ENCODE measurements at places on chromosomes 6 and 20.

GRCh38 chr20:47453167-47453782, 48.4 kb upstream of the NCOA3 start:
- DNase-seq: no peak

GRCh38 chr20:38551056-38551626, 29.9 kb upstream of the ADIG start:
- no peak for DNase-seq

GRCh38 chr6:34149831-34150400, 4.0 kb upstream of the GRM4 start:
- no peak for DNase-seq

- DNase-seq: no peak
These were observed 81.2 kb downstream of the ASXL1 start for GRCh38 chr20:32439132-32439829.

GRCh38 chr6:147954938-147955337, 387.7 kb upstream of the SASH1 start:
- DNase-seq: no peak

DNA sequence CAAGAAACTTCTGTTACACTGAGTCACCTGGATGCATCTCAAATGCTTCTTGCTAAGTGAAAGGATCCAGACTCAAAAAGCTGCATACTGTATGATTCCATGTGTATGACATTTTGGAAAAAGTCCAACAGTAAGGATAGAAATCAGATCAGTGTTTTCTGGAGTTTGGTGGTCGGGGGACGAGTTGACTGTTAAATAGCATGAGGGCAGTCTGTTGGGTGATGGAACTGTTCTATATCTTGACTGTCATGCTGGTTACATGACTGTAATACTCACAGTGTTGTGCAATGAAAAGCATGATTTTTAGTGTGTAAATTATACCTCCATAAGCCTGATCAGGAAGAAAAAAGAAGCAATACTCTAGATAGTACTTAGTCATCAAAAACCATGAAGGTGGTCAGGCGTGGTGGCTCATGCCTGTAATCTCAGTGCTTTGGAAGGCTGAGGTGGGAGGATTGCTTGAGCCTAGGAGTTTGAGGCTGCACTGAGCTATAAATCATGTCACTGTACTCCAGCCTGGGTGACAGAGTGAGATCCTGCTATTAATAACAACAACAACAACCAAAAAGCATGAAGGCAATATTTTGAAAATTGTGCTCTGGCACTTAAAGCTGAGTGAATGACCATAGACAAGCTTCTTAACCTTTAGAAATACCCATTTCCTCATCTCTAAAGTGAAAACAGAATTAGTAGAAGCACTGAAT, 30.5 kb upstream of the SASH1 start:
- no peak for DNase-seq

DNA sequence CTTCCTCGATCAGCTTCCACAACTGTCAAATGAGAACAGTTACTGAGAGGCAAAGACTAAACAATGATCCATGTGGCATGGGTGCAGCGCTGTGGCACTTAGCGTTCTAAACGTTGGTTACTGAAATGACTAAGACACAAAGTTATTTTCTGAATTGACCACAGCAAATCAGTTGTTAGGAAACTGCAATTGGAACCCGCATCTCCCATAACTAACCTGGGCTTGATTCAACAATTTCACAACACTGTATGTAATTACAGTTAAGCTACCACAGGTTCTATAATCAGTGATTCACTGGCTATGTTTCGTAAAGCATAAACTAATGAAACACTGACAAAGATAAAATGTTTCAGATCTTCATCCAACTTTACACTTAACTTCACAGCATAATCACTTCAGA, 12.5 kb downstream of the WDR27 start:
- DNase-seq: no peak

GRCh38 chr6:137536104-137536773, 42.0 kb upstream of the OLIG3 start:
- DNase-seq: no peak

- no peak for DNase-seq
These were observed 47.7 kb downstream of the FYN start for GRCh38 chr6:111825439-111826086.

DNA sequence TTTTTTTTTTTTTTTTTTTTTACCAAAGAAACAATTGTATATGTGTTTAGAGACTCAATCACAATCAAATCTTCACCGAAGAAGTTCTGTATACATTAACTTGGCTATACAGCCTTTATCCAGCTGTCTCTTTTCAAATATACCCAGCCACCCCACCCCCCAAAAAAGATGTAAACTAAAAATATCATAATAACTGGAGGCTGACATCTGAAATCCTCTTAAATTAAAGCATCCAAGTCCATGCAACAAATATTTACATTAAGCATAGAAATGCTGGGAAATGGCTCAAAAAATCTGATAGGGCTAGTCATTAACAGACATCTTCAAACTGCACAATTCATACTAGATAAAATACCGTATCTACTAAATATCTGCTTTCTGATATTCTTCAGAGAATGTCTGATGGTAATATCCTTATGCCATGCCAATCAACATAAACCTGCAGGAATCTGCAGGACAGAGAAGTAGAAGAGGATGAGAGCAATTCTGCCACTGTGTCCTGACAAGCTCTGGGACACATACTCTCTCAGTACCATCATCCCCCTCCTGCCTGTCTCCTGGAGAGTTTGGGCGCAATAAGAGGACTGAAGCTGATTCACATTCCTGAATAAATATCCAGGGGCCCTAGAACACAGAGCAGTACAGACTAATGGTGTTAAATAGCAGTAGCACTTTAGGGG, 152.4 kb downstream of the KIF6 start:
- DNase-seq: no peak

- peak; percentile 8 for DNase-seq
These were observed at the start of gene STXBP5 for GRCh38 chr6:147204060-147204785. Gene STXBP5 (plus strand): TSS chr6:147204417. CDS start chr6:147204533, 116 bp downstream.

DNA sequence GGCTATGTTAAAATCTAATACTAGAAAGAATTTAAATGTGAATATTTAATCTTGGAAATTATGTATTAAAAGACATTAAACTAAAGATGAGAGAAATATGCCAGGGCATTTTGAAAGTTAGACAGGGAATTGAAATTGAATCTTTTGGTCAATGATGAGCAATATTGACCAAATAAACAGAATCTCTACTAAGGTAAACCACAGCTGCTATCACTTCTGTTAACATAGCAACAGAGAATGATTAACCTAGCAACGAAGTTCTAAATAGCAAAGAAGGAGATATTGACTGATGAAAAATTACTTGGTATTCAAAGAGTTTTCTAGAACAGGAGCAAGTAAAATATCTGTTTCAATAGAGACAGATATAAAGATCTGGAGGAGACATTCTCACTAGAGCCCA, 45.2 kb upstream of the RSPO3 start:
- DNase-seq: no peak

- DNase-seq: no peak
These were observed 162.0 kb upstream of the STMND1 start for GRCh38 chr6:16939839-16940238.

GRCh38 chr6:81718126-81718525, 34.4 kb downstream of the TENT5A start:
- DNase-seq: no peak

- DNase-seq: no peak
These were observed 236.8 kb upstream of the RREB1 start for GRCh38 chr6:6870921-6871320.

DNA sequence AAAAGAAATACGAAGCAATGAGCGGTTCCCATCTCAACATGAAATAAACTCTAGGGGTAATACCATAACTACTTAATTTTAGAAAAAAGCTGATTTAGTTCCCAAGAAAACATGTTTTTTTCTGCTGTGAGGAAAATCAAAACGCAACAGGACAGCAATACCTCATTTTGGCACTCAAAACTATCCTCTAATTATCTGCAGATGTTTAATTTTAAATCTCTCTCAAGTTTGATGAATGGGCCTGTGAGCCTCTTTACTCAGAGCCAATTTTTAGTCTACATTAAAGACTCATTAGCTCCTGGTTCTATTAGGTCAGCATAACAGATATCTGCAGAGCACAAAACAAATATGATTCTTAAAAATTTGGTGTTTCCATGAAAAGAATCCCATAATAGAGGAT, 28.1 kb downstream of the RNF24 start:
- no peak for DNase-seq

DNA sequence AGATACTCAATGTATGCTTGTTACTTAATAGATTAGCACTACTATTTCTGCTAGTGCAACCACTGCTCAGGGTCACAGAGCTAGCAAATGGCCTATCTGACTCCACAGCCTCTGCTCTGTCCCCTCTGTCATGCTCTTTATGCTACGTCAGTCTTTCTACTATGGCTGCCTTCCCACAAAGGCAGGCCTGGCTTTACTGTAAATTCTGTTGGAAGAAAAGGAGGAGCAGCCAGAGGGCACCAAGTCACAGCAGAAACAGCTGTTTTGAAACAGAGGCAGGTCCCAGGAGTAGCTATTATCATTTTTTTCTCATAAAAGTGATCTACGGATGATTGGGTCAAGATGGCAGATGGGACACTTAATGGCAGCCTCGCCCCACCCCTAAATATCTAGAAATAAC, 10.0 kb upstream of the ELMO2 start:
- no peak for DNase-seq

GRCh38 chr6:52364480-52365166, 2.7 kb downstream of the PAQR8 start:
- no peak for DNase-seq

GRCh38 chr6:37741757-37742400, 44.2 kb upstream of the MDGA1 start:
- no peak for DNase-seq

GRCh38 chr20:36260316-36260715, 24.0 kb downstream of the AAR2 start:
- DNase-seq: no peak

- no peak for DNase-seq
These were observed 114.0 kb upstream of the FOXA2 start for GRCh38 chr20:22698259-22698842.

DNA sequence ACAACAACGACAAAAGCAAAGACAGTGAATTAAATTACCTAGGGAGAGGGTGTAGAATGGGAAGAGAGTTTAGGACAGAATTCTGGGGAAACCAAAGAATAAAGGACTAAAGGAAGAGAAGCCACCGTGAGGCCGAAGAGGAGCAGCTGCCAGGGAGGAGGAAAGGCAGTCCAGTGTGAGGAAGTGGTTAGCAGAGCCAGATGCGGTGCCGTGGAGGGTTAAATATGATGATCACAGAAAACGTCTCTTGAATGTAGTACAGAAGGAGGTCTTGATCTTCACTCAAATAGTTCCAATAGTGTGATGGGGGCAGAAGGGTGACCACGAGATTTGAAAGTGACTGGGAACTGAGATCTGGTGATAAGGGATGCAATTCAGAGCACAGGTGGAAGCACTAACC, 67.7 kb downstream of the TMEM244 start:
- DNase-seq: no peak

GRCh38 chr6:38086346-38086745, 266.8 kb downstream of the ZFAND3 start:
- DNase-seq: no peak

GRCh38 chr6:39790772-39791171, 1.4 kb upstream of the DAAM2 start:
- no peak for DNase-seq

- DNase-seq: no peak
These were observed 14.3 kb upstream of the FAM135A start for GRCh38 chr6:70398783-70399728.

DNA sequence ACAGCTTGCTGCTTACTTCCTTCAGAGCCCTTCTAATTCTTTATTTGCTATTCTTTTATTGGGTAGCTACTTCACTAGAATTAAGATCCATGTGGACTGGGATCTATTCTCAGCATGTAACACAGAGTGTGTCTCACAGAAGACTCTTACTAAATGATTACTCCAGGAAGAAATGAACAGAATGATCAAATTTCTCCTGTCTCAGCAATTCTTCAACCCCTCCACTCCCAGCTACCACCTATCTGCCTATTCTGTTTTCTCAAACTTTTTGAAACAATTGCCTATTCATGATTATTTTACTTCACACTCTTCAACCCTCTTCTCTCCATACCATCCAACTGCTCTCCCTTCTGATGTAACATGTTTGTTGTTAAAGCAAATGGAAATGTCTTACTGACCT, 132.6 kb downstream of the BTBD9 start:
- DNase-seq: no peak

DNA sequence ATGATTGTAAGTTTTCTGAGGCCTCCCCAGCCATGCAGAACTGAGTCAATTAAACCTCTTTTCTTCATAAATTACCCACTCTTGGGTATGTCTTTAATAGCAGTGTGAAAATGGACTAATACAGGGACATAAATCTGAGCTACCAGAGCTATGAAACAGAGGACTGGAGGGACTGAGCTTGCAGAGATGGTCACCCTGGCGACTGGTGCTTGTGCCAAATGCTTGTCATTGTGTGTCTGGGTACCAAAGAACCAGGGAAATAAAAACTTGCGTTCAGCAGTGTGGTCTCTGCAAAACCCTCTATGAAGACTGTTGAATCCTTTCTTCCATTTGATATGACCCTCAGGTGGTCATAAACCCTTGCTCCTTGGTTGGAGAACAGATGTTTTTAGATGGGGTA, 105.1 kb upstream of the PRL start:
- no peak for DNase-seq

GRCh38 chr6:155985660-155986138, 530.1 kb upstream of the NOX3 start:
- DNase-seq: no peak

DNA sequence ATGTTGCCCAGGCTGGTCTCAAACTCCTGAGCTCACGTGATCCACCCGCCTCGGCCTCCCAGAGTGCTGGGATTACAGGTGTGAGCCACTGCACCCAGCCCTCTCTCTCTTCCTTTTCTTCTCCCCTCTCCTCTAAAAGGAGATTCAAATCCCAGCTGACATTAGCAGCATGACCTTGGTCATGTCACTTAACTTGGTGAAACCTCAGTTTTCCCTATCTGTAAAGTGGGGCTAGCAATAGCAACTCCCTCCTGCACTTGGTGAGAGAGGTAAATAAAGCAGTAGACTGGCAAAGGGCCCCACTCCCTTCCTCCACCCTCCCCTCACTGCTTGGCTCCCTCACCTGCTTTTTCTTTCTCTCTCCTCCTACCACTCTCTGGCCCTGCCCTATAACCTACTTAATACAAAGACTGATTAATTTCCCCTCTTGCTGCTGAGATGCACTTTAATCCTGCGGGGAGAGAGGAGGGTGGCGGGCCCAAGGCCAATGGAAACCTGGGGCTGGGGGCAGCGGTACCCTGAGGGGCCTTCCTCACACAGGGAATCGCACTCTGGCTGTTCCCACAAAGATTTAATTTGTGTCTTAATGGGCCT, 54.2 kb upstream of the ZFAND3 start:
- DNase-seq: no peak

DNA sequence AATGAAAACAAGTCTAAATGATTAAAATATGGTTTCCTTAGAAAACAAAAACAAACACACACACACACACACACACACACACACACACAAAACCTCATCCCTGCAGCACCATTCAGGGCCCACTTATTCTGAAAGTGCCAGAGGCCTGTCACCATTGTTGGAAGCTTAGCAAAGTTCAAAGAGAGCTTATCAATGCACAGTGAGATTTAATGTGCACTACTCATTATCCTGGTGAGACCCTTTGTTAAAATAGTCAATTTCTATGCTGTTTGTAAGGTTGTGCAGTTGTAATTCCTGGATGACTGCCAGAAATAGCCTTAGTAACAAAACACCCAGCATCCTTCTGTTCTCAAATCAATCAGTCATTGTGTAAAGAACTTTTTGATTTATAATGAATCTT, 482.9 kb downstream of the GRIK2 start:
- DNase-seq: no peak

- no peak for DNase-seq
These were observed 654.0 kb downstream of the QKI start for GRCh38 chr6:164068527-164068926.

Measured in stimulated activated CD8-positive, alpha-beta memory T cell treated with anti-CD3 and anti-CD28 coated beads, Interleukin-2, amount 100 ng/mL, for 1 hour (primary cell).